ENCODE measurements at places on chromosomes 4 and X.

DNA sequence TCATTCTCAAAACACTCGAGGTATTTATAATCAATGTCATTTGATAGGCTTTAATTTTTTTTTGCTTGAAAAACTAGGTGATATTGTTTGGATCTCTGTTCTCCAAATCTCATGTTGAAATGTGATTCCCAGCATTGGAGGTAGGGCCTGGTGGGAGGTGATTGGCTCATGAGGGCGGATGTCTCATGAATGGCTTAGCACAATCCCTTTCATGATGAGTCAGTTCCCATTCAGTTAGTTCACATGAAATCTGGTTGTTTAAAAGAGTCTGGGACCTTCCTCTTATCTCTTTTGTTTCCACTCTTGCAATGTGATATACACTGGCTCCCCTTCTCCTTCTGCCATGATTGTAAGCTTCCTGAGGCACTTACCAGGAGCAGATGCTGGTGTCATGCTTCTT, 638.7 kb downstream of the DMD start:
- DNase-seq = no peak

GRCh38 chrX:106159861-106160282, 8.2 kb upstream of the PWWP3B start:
- DNase-seq = no peak

- DNase-seq = no peak
Observed at GRCh38 chr4:183987987-183988392, 82.9 kb downstream of the STOX2 start.

- DNase-seq = peak; percentile 44
Observed at GRCh38 chr4:129645461-129645860, 549.5 kb downstream of the C4orf33 start.

DNA sequence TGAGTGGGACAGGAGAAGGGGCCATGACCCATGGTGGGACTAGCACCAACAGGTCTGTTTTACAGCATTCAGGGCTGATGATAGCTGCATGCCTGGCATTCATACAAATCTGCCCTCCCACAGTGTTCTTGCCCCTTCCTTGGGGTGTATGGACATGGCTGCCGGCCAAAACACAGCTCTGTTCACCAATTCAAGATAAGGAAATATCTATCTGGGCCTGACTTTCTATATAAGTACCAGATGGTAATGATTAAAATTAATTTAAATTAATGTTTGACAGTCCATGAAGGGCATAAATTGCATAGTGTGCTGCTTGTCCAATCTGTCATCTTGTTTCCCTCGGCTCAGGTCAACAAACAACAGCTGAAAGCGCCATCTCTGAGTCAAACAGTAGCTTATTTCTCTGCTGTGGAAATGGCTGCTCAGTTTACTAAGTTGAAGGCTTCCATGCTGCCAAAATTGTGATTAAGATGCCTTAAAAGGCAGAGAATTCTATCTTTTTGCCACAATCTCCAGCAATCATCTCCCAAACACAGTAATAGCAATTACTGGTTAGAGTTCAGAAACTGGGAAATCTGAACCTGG, 67.0 kb upstream of the TSPAN7 start:
- no peak for DNase-seq

DNA sequence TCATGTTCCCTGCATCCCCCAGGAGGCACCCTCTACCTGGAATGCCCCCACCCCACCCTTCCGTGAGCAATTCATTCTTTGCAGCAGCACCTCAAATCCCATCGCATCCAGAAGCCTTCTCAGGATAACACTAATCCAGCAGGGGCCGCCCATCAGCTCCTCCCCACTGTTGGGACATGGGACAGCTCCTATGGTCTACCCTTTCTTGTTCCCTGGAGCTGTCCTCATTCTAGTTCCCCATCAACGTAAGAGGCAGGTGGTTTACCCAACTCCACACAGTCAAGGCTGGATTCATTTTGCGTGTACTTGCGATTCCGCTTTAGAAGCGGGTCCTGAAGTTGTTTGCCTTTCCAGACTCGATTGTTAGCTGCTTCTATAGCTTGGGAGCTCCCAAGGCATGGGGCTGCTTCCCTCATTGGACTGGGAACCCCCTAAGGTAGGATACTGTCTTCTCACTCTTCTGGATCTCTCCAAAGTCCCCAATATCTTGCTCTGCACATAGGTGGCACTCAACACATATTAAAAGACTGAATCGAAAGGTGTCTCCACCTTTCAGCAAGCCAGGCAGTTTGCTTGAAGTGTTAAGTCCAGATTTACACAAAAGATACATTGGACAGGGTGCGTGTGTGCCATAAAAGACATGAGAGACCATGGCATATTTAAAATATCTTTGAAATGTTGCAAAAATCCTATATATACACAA, 942 bp upstream of the APLN start:
- no peak for DNase-seq

- no peak for DNase-seq
Observed at GRCh38 chrX:39440799-39441284, 639.6 kb downstream of the MID1IP1 start.

- no peak for DNase-seq
Observed at GRCh38 chrX:37347420-37347819, 1.7 kb upstream of the PRRG1 start.

- no peak for DNase-seq
Observed at GRCh38 chr4:4860600-4861389, 1.3 kb downstream of the MSX1 start.

- no peak for DNase-seq
Observed at GRCh38 chrX:10549280-10549679, 71.1 kb downstream of the MID1 start.

- DNase-seq = no peak
Observed at GRCh38 chr4:153531976-153532626, 65.9 kb downstream of the TMEM131L start.

- DNase-seq = no peak
Observed at GRCh38 chr4:163673848-163674697, 179.6 kb downstream of the TMA16 start.

- no peak for DNase-seq
Observed at GRCh38 chr4:65242156-65242846, 428.0 kb downstream of the EPHA5 start.

DNA sequence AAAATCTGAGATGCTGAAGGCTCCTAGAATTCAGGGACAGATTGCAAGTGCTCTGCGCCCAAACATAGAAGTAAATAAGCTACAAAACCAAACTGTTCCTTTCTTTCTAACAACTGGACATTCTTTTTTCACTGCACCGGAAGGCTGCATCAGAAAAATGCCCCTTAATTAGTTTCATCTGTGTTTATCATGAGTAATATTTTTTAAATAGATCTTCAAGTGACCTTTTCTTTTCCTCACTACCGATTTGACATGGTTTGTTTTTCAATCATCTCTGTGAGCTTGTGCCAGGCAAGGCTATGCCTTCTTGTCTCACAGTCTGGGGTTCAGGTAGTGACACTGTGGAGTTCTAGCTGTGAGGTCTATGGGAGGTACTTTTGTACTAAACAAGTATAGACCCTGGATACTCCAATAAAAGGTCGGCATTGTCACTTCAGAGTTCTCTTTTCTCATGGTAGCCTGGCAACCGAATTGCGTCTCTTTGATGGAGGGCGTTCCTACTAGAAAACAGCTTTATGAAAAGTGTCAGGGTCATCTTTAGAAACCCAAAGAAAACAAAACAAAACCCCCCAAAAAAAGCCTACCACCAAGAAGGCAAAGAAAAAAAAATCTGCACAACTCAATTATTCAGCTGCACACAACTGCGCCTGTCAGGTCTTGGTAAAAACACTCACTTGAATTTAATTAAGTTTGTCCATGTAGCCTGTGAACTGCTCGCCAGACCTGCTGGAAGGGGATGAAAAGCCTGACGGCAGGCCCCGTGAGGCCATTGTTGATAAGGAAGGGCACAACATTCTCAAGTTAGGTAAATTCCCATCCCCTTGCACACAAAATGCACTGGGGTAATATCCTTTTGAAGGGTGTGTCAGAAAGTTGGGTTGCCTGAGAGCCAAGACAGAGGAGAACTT, 22.8 kb upstream of the ADAMTS3 start:
- DNase-seq = no peak

- DNase-seq = no peak
Observed at GRCh38 chrX:150219374-150220185, 143.5 kb upstream of the MAMLD1 start.
